ENCODE measurements at places on chromosomes 16 and 17.
A peak's percentile ranks its signal among the peaks of the same experiment; 100 is the strongest.

- ATAC-seq: no peak
Observed at GRCh38 chr17:72234985-72235384, 114.2 kb downstream of the SOX9 start.

- ATAC-seq: no peak
Observed at GRCh38 chr17:65433157-65433556, 128.3 kb downstream of the AXIN2 start.

DNA sequence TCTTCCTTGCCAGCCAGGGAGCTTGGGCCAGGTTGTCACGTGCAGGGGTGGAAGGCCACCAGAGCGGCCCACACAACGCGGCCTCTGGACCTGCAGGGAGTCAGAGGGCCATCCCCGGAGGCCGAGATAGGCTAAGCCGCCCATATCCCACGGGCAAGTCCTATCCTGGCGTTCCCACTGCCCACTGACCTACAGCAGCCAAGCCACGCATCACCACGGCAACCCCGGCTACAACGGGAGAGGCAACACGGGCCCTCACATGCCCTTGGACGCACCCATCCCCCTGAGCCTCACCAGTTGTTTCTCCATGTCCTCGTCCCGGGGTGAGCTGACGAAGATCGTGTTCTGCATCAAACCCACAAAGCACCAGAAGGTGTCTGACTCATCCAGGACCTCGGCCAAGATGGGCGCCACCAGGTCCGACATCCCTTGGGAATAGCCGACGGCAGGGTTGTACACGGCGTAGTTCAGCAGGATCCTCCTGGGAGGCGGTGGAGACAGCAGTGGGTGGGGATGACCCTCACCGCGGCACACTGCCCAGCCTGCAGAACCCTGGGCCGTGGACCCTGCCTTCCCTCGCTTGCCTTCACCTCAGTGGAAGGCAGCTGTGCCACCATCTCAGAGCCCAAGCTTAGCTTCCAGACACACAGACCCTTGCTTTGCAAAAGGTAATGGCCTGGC lies 88.2 kb downstream of the TBC1D16 start:
- no peak for ATAC-seq

DNA sequence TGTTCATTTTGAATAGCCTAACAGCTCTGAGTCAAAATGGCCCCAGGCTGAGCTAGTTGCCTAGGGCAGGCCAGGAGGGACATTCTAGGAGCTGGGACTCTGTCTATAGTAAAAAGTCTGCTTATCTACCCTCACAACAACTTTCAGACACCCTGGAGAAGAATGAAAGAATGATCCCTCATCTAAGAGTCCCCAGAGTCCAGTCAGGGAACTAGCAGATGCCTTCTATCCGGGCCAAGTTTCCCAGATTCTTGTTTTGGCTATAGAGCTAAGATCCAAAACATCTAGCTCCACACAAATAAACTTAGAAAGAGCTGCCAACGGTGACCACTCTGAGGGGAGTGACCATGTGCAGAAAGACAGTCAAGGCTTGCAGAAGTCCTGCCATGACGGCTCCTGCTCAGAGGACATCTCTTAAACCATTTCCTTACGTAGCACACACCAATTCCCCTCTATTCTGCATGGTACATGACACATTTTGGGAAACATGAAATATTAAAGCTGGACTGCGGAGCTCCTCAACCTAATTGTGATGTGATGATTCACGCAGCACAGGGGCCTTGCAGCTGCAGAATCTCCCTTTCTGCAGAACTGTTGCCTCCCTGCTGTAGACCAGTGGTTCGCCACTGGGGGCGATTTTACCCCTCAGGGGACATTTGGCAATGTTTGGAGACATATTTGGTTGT lies 24.2 kb downstream of the FAM20A start:
- ATAC-seq: no peak

DNA sequence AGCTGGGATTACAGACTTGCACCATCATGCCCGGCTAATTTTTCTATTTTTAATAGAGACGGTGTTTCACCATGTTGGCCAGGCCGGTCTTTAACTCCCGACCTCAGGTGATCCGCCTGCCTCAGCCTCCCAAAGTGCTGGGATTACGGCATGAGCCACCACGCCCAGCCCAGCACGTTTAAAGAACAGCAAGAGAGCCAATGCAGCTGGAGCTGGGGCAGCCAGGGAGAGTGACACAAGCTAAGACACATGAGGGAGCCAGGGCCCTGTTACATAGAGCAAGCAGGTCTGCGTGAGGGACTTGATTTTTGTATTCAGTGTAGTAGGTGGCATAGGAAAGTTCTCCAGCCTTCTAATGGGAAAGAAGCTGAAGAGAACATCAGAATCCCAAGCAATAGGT lies 21.7 kb upstream of the GOSR2 start:
- no peak for ATAC-seq

DNA sequence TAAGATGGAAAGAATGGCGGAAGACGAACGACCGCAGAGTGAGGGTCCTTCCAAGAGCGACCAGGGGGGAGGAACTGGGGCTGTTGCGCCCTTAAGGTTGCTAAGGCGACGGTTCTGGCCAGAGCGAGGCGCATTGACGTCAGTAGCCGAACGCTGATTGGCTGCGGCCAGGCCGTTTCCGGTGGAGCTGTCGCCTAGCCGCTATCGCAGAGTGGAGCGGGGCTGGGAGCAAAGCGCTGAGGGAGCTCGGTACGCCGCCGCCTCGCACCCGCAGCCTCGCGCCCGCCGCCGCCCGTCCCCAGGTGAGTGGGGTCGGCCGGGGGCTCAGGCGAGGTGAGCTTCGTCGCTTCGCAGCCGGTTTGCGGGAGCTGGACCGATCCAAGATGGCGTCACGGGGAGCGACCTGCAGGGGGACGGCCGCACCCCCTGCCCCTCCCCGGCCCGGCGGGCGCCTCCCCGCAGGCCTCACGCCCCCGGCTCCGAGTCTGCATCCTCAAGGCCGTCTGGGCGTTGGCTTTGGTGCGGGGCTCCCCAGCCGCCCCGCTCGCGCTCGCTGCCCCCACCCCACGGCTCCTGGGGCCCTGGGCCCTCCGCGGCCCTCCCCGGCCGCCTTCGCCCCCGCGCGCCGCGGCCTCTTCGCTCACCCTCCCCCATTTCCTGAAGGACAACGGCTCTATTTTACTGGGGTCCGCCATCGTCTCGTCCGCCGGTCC lies at the start of gene PRKAR1A:
Gene PRKAR1A (plus strand): TSS at position 184 of the 713 bp plus-strand sequence. CDS start 2,970 bp downstream, outside the sequence.
- ATAC-seq: peak; percentile 90

DNA sequence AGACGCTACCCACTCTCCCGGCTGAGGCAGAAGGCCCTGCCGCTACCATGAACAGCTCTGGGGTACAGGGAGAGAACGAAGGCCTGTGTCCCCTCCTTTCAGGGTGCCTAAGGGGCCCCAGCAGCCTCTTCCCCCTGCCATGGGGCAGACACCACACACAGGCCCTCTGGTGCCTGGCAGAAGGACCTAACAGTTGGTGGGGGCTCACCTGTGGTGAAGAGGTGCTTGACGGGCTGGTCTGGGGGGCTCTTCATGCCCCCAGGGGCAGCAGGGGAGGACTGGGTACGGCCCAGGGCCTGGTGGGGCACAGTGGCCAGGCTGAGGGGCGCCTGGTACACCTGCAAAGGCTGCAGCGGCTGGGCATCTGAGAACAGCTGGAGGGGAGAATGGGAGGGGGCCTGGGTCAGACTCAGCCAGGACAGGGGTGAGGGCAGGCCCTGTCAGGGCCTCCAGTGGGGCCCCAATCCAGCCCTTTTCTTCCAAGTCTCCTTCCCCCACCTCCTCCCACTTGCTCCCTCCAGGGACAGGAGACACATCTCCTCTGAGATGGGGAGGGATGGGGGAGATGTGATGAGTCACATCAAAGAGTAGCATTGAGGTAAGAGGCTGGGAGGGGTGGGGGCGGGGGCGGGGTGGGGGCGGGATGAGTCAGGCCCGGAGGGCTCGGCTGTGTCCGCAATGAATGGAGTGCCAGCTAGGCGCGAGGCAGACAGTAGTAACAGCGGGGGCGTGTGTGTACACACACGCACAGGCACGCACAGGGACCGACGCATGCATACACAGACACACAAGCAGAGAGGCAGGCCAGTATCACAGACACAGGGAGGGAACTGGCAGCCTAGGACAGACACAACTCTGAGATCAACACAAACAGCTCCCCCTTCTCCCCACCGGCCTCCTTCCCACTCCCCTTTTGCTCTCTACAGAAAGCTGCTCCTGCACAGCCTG lies 16.1 kb downstream of the G6PC3 start:
- ATAC-seq: peak; percentile 80

DNA sequence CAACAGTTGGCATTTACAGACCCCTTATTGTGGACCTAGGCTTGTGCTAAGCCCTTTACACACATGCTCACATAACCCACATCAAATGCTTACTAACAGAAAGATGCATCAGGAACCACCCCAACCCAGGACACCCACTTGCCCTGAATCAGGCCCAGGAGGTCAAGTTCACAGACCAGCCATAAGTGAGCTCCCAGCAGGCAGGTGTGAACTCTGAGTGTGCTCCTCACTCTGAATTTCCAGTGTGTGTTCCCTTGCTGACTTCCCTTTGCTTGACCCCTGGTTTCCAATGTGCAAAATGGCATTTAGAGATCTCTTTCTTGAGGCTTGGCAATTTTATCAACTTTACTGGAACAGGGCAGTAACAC lies 87.0 kb downstream of the BMERB1 start:
- no peak for ATAC-seq

DNA sequence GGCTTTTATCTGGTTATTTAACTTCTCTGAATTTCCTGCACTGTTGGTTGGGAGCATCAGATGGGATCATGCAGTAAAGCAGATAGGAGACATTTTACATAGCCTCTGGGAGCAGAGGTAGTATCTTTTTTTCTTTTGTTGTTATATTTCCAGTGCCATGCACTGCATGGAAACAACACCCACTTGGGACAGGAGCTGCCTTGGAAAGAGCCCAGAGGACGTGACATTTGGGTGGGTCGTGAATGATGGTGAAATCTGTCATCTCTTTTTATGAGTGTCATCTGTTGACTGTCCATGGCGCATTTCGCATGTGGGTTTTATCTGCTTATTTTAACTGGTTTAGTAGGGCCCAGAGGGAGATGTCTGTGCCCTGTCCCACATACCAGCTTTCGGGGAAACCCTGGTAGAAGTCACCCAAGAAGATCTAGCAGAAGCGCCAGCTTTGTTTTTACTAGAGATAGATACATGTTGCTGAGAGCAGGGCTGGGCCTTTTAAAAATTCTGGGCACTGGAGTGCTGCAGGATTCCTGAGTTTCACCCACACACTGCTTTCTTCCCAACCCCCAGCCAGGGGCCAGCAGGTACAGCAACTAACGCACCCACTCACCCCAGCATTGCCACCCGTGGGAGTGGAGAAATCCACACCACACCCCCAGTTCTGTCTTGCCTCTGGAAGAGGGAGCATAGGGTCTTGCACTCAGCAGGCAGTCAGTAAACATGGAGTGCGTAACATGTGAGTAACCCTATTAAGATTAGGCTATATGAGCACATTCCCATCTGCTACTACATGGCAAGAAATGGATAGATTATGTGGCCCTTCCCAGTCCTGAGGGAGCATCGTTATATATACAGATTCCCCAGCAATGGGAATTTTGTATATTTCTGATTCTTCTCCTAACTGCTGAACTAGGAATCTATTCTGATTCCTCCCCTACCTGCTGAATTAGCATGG lies 8.4 kb upstream of the TERF2 start:
- no peak for ATAC-seq

DNA sequence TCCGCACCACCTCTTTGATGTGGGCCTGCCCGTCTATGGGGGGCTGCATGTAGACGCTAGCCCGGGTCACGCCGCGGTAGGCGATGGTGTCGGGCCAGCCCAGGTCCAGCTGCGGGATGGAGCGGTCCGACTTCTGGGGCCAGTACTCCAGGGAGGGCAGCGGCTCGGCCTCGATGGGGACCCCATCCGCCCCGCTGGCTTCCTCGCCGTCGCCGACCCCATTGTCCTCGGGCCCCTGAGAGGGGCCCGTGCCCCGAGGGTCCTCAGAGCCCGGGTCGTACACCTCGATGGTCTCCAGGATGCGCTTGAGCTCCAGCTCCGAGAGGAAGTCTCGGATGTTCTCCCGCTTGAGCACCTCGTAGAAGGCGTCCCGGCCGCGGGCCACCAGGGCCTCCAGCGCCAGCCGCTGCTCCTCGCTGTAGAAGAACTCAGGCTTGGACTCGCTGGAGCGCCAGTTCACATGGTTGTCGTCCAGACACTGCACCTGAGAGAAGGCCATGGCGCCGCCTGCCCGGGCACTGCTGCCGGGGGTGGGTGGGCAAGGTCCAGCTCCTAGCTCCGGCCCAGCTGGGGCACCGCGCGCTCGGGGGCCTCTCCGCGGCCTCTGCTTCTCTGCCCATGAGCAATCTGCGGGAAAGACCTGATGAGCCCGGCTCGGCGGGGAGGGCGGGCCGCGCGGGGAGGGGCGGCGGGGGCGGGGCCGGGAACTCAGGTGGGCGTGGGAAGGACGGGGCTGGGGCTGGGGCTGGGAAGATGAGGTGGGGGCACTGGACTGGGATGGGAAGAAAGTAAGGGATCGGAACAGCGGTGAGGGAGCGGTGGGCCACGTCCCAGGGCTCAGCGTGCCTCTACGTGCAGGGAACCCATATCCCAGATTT lies 782 bp downstream of the FAM83G start:
- ATAC-seq: no peak

DNA sequence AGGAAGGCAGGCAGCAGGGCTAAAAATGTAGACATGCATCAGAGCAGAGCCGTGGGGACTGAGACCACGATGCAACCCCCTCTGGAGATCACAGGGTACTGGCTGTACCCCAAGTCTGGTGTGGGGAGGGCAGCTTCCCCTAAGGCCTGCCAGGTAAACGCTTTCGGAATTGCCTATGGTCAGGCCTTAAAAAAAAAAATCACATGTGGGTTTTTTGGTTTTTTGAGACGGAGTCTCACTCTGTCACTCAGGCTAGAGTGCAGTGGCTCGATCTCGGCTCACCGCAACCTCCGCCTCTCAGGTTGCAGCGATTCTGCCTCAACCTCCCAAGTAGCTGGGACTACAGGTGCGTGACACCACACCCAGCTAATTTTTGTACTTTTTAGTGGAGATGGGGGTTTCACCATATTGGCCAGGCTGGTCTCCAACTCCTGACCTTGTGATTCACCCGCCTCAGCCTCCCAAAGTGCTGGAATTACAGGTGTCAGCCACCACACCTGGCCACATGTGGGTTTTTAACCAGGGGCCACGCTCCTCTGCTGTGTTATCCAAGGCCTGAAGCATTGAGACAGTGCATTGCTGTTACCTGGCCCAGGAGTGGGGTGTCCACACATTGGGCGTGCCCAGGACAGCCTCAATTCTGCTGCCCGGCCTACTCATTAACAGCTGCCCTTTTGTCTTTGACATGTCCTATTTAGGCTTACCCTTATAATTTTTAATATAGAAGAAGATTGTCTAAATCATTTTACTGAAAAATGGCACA lies 50.4 kb downstream of the LITAF start:
- no peak for ATAC-seq

GRCh38 chr16:391885-392335 lies 5.1 kb upstream of the NME4 start:
- peak; percentile 76 for ATAC-seq

GRCh38 chr16:84143784-84144199 lies 1.2 kb downstream of the HSDL1 start:
- ATAC-seq: no peak

GRCh38 chr16:48613061-48613957 lies 3.3 kb upstream of the N4BP1 start:
- no peak for ATAC-seq

DNA sequence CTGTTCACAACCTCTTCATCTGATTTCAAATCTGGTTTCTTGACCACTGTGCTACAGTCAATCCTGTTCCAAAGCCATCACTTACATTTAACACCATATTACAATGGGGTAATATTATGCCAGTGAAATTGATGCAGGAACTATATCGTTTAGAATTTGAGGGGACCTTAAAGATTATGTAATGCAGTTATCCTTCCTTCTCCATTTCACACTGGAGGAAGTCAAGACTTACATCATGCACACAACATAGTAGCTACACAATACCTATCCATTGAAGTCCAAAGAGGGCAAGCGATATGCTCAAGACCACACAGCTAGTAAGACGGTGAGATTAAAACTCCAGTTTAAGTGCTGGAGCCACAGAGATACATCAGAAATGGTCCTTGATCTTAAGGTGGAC lies 16.8 kb downstream of the NOG start:
- no peak for ATAC-seq
